ENCODE measurements at places on chromosomes 6 and 20.

DNA sequence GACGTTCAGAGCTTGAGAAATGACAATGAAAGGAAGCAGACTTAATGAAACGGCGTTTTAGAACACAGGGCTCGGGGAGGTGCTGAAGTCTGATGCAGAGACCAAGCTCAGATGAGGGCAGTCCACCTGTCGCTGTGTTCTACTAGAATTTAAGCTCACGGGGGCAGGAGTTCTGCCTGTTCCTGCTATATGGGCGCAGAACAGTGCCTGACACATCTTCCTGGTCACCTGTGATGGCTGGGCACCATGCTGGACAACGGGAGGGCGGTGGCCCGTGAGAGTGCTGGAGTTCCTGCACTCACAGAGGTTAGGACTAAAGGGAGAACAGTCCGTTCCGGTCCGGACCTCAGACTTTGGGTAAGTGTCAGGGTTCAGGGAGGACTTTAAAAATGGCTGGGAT, 130.6 kb downstream of the ERMARD start:
- no peak for DNase-seq

- DNase-seq, result no peak
Measured at GRCh38 chr20:39214828-39215227, 252.7 kb downstream of the DHX35 start.

- DNase-seq, result no peak
Measured at GRCh38 chr20:62171245-62171644, 11.6 kb upstream of the MTG2 start.

DNA sequence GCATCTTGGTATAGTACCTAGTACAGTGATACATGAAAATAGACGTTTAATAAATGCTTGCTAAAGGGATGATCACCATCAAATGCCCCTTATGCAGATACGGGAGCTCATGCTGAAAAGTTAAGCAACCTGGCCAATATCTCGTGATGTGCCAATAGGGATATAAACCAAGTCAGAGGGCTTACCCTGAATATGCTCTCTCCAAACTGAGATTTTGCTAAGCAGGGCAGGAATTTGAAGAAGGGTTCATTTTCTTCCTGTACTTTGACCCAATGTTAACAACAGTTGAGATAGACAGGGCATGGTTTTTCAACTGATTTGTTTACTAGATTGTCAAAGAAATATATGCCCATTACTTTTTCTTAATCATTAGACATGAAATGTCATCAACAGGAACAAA, 219.3 kb upstream of the PREP start:
- no peak for DNase-seq

GRCh38 chr6:28597217-28597835, 71.6 kb downstream of the GPX5 start:
- DNase-seq, result peak; percentile 77

GRCh38 chr6:117840541-117840983, 66.5 kb upstream of the SLC35F1 start:
- DNase-seq, result peak; percentile 45

GRCh38 chr6:136761227-136761922, 30.9 kb downstream of the MAP3K5 start:
- no peak for DNase-seq

- peak; percentile 63 for DNase-seq
Measured at GRCh38 chr6:169253337-169254238, at the start of gene THBS2. Gene THBS2, minus strand, starts transcription at chr6:169253846. Its CDS starts 3,062 bp downstream, at chr6:169250784.

- DNase-seq, result no peak
Measured at GRCh38 chr6:40340957-40341356, 246.2 kb downstream of the LRFN2 start.

DNA sequence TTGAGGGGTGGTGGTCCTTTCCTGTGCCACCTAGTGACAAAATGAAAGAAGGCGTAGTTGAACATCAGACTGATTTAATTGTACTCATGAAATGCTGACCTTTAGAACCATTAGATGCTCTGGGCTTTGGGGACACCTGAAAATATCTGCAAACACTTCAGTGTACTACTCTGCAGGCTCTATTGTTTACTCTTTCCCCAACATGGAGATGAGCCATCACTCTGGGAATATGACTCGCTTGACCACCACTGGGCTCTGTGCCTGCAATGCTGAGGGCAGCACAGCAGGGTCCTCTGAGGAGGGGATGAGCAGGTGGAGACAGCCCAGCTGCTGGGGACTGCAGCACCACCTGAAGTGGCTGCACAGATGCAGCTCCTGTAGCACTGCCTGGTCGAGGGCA, 74.8 kb upstream of the SLC24A3 start:
- DNase-seq, result no peak

GRCh38 chr6:135920689-135921088, 69.2 kb downstream of the PDE7B start:
- DNase-seq, result no peak

- DNase-seq, result no peak
Measured at GRCh38 chr6:158157064-158157764, 10.8 kb downstream of the SERAC1 start.

- DNase-seq, result no peak
Measured at GRCh38 chr6:165077876-165078275, 231.5 kb downstream of the C6orf118 start.

DNA sequence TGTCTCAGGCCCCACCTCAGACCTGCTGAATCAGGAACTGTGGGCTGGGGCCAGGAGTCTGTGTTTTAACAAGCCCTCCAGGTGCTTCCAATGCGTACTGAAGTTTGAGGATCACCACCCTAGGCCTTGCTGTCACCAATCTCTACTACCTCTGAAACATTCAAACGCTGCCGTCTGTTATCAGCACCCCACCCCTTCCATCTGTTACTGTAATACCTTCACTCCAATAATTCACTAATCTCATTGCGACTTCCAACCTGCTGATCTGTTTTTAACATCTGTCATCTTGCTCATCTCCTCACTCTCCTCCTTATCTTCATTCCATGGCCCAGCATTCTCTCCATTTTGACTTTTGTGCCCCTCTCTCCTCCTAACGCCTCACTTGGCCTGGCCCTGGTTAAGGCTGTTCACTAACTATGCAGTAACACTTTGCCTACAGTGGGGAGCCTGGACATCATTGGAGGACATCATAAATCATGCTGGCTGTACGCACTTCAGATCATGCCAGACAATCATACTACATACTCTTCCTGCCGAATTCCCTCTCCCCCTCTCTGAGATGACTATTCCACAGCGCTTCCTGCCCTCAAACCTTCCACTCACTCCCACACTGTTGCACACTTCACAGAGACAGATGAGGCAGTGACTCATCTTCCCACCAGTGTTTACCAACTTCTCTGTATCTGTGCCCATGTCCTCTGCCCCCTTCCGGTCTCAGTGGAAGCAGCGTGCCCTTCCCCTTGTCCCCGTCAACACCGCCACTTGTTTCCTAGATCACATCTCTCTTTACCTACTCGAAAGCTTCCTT, 3.0 kb upstream of the GUCA1B start:
- peak; percentile 46 for DNase-seq

DNA sequence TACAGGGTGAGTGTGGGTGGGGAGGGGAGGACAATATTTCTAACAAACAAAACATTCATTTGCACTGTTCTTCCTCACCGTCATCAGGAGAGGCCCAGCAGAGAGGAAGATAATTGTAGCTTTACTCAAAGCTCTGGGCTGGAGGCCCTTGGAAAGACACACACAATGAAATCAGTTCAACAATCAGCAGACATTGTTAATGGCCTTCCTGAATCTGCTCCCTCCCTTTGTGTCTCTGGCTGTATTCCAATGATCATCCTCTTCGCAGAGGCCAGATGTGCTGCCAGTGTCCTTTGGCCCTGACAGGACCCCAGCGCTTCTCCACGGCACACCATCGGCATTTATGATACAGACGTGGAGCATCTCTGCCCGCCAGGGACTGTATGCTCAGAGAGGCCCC, 44.6 kb upstream of the LRFN2 start:
- no peak for DNase-seq

- no peak for DNase-seq
Measured at GRCh38 chr6:76774781-76775384, 688.4 kb downstream of the HTR1B start.

DNA sequence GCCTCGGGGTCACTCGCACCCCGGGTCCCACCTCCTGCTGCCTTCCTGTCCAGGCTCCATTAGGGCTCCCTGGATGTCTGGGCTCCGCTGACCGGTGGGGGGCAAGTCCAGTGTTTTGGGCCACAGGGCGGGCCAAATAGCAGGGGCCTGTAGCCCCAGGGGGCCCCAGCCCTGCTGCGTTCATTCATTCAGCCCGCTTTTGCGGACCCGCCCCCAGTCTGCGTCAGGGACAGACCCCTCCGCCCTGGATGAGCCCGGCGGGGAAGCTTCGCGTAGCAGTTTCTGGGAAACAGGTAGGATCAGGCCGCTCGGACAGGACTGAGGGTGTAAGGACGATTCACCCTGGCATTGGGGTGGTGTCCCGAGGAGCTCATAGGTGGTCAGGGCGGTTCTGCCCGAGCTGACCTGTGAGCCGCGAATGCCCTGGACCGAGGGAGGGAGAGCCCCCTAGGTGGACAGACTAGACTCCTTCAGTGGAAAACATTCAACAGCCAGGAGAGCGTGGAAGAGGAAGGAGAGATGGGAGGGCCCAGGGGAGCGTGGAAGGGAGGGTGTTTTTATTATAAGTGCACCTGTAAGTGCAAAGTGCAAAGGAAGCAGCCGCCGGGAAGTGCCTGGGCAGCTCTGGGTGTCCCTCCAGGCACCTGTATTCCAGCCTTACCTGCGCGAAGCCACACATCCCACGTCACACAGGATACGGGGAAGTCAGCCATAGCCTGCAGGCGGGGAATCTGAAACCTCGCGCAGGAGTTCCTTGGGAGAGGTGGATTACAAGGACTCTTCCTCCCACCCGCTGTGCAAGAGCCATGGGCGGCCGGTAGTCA, 662 bp downstream of the ENTPD6 start:
- DNase-seq, result peak; percentile 75

GRCh38 chr20:14544688-14545087, 207.3 kb upstream of the FLRT3 start:
- DNase-seq, result no peak

DNA sequence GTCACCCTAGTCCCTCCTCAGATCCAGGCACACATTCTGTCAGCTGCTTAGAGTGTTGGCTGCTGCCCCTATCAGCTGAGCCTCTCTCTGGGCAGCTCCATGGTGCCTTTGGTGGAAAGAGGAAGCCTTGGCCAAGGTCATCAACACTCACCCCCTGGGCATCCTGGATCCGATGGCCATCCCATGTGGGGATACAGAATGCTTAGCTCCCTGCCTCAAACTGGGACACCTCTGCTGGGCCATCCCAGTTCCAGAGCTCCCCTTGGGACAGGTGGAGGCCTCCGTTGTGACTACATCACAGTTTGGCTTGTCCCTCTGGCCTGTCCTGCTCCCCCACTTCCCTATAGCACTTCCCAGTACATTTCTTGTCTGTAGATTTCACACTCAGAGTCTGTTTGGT, 45.6 kb downstream of the TOX2 start:
- no peak for DNase-seq

GRCh38 chr20:38049800-38050199, 16.3 kb downstream of the RPRD1B start:
- DNase-seq, result peak; percentile 86

- DNase-seq, result peak; percentile 94
Measured at GRCh38 chr6:29845405-29846006, 17.9 kb downstream of the HLA-G start.

DNA sequence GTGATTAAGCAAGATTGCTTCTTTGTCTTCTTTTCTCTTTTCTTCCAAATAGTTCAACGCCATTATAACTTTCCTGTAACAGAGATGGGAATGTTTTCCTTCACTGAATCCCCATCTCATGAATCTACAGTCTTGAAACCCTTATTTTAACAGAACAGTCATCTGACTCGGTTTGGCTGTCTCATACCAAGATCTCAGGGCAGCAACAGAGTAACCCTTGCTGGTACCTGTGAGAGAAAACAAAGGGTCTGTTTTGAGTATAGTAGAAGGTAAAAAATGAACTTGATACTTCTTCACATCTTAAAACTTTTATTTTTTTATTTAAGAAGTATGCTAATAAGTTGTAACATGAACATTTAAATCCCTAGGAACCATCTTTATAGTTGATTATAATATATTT, 19.6 kb upstream of the DSE start:
- no peak for DNase-seq

DNA sequence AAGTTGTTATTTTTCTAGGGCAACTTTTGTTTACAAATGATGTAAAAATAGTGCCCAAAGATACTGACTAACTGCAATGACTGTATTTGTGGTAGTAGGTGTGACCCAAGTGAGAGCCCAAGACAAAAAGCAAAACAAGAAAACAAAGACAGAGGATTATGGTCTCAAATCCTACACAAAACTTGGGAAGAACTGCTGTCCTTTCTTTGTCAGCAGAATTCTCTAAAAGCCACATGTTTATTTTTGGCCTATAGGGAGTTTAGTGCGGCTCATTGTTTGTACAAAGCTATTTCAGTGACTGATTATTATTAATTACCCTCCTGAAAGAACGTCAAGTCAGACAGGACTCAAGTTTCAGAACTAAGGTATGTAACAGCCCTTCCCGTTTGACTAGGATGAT, 509.2 kb upstream of the SLC35B3 start:
- no peak for DNase-seq

GRCh38 chr20:63573647-63574131, 350 bp downstream of the HELZ2 start:
- DNase-seq, result no peak

DNA sequence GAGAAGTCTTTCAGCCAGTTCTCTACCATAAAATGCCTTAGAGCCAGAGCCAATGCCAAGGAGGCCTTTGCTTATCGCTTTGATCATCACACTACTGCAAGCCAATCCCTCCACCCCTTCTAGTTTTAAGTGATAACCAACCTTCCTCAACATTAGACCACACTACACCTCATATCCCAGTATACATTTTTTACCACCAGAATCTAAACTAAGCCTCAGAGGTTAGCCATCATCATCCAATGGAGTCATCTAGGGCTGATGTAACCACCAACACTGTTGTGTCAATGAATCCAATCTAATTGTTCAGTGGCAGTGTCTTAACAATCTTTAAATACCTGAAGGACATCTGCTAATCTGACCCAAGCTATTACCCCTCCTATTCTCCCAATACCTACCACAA, 6.4 kb downstream of the ZUP1 start:
- DNase-seq, result no peak

All from kidney tubule cell (primary cell).